ENCODE measurements at places on chromosomes 5 and 9.

DNA sequence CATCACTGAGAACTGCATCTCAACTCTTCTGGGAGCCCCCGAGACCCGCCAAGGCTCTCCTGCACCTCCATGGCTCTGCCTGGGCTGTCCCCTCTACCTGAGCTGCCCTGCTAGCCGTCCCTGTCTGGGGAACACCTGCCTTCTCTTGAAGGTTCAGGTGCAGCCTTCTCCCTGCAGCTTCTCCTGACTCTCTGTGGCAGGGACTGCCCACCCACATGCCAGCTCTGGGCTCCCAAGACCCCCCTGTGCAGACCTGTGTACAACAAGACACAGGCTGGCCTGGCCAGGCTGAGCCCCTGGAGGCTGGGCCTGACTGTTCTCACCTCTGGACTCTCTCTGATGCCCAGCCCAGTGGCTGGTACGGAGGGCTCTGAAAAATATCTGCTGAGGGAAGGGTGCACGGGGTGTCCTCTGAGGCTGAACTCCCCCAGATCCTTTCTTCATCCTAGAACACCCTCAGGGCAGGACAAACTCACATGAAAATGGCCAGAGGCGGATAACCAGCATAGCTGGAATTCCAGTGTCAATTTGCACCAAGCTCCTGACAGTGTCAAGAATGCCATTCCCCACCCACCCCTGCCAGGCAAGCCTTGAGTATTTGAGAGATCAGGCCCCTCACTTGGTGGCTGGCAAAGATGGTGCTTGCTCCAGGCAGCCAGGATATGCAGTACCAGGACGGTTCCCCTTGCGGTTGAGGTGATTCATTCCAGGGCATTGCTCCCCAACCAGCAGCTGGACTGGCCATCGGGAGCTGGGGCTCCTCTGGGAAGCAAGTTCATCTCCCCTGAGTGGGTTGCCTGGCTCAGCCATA, 40.9 kb upstream of the SLC25A51 start:
- no peak for DNase-seq

DNA sequence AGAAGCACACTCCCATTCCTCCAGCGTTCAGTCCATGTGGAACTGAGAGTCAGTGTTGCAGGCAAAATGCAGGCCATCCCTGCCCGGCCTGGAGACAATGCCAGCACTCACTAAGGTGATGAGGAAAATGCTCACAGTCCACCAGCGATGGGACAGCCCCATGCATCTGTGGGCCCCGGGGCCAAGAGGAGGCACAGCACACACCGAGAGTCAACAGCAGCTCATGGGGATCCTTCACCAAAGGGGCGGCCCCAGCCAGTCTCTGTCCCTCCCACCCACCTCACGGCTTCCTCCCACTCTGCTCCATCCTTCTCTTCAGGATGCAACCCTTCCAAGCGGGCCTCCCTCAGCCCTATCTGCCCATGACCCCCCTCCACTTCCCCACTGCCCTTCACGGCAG, 6.2 kb downstream of the SEMA4D start:
- no peak for DNase-seq

GRCh38 chr5:76445063-76445462, 42.0 kb downstream of the IQGAP2 start:
- DNase-seq, result no peak

- DNase-seq, result no peak
Observed at GRCh38 chr5:151598984-151599383, 7.9 kb upstream of the FAT2 start.

DNA sequence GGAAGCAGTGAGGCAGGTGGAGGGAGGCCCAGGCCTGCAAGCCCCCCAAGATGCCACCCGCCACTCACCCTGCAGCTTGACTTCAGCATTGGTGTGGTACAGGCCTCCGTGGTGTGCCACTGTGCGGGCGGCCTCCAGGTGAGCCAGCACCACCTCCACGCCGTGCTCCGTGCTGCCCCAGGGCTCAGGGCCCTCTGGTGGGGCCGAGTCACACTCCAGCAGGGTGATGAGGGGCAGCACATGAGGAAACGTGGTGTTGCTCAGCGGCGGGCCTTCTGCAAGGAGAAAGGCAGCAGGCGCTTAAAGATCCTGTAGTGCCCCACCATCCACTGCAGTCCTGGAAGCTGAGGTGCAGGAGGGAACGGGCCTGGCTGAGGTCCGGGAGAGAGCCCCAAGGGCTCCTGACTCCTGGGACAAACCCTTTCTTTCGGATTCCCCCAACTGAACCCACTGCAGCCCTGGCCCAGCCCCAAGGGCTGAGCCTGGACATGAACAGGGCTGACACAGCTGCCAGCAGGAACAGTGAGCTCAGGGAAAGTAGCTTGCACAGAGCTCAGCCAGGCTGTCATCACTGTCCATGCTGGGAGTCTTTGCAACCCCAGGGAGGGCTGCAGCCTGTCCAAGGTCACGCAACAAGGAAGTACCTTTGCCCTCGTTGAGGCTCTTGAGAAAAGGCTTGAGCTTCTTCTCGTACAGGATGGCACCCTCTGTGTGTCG, 4.7 kb upstream of the TOR2A start:
- no peak for DNase-seq

- no peak for DNase-seq
Observed at GRCh38 chr5:67773411-67774266, 441.9 kb upstream of the PIK3R1 start.

DNA sequence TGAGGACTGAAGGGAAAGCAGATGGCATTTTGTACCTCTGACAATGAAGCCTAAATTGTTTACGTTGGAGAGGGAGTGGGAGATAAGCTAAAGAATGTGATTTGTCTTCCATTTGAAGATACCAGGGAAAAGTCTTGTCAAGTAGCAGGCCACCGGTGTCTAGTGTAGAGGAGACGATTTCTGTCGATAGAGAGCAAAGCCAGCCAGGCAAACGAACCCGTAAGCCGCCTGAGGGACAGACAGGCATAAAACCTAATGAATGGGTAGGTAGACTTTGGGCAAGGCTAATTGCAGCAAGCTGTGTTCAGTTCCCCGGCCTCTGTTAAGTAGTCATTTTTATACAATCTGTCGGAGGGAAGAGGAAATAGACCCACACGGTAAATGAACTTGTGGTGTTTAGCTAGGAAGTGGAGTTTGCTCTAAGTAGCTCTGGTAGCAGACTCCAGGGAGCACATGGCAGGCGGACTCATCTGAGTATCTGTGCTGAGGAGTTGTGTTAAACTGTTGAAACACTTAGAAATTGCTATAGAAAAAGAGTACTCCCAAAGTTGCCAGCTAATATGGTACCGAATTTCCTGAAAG, 28.8 kb downstream of the SMARCA2 start:
- no peak for DNase-seq

DNA sequence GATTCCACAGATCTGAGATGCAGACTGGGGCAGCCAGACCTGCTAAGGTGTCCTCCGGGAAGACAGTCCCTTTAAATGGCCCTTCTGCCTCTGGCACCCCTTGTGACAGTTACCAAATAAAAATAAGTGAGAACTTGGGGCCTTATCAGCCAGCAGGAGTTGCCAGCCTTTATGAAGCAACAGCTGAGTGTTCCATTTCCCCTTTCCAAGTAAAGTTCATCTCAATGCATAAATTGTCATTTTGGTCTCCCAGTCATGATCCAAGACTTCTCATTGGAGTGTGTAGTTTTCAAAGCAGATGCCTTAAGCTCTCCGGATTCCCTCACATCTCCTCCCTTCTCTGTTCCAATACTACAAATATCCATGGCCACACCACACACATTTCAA, 4.1 kb downstream of the PTCH1 start:
- no peak for DNase-seq

- no peak for DNase-seq
Observed at GRCh38 chr5:179895861-179896260, 11.8 kb downstream of the TBC1D9B start.

DNA sequence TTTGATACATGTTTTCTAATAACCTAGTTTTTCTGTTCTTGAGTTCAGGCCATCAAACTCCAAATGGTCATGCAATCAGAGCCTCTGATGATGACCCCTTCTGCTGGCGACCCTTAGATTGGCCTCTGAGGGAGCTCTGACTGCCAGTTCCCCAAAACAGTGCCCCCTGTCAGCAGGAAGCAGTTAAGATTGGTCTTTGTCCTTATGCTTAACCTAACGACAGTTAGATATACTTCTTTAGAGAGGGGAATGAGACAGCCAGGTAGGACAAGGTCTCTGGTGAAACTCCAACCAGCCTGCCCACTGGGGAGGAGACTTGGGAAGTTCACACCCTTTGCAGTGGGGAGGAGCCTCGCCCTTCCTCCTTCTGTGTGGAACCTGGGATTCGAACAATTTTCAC, 390.4 kb upstream of the KIF2A start:
- no peak for DNase-seq

- no peak for DNase-seq
Observed at GRCh38 chr9:115386963-115387770, 269.2 kb upstream of the TNC start.

DNA sequence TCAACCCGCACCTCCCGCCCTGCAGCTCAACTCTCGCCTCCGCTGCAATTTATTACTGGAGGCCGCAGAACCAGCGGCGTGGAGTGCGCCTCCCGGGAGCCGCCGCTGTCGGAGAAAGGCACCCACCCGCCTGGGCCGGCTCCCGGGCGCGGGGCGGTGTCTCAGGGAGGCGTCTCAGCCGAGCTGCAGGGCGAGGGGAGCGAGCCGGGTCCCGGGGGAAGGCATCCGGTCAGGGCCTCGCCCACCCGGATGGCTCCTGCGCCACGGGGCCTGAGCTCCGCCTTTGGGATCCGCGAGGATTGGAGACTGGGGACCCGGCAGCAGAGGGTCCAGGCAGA, 32.9 kb downstream of the TSPAN17 start:
- no peak for DNase-seq

DNA sequence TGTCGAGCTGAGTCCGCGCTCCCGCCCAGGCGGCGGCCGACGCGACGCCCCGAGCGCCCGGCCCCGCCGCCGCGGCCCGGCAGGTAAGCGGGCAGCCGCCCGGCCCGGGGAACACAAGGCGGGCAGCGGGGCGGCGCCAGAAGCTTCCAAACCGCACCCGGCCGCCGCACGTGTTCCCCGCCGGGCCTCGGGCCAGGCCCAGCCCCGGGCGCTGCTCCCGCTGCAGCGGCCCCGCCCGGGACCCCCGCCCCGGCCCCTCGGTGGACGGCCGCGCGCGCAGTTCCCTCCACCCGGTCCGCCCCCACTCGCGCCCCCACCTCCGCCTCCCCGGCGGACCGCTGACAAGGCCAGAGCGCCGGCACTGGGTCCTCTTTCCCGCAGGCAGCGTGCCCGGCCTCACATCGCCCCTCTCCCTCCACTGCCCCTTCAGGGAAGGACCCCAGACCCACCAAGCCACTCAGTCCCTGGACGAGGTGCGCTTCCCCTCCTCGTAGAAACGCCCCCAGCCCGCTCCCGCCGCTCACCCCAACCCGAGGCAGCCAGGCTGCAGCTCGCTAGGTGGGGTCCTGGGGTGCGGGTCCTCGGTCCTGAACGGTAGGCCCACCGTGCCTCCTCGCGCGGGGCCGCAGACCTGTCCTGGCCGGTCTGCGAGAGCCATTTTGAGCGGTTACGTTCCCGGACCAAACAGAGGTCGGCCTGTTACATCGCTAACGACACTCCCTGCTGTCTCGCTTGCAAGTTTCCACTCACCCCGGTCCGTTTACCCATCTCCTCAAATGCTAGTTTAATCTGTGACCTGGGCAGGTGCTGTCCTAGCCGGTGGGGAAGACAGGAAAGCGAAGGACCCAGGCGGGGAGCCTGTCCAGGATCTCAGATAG, 475 bp downstream of the WDR5 start:
- DNase-seq, result no peak

DNA sequence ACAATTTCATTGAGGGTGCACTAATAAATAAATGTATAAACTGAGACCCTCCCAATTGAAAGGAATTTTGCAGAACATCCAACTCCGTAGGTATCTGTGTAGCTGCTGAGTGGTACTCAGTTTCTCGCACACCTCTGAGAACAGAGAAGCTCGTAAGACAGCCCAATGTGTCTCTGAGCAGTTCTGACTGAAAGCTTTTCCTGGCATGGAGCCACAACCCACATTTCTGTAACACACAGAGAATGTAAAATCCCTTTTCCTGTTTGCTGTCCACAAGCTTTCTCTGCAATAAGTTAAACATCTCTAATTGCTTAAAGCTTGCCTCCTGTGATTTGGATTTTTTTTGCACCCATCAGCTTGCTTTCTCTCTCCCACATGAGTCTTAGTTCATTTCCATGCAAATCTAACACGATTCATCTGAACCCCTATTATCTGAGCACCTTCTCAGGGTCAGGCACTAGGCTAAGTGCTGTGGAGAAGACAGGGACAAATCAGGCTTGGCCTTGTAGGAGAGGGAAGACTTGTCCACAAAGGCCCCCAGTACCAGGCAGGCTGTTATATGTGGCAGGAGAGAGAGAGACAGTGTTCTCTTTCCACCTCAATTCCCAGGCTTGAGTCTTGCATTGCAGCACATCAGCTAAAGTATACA, 44.2 kb upstream of the COL15A1 start:
- DNase-seq, result no peak

GRCh38 chr9:133914442-133915342, 77.4 kb downstream of the VAV2 start:
- DNase-seq, result no peak

- DNase-seq, result no peak
Observed at GRCh38 chr5:153676406-153676805, 185.9 kb downstream of the GRIA1 start.

GRCh38 chr5:175305251-175305650, 138.7 kb downstream of the DRD1 start:
- DNase-seq, result no peak

DNA sequence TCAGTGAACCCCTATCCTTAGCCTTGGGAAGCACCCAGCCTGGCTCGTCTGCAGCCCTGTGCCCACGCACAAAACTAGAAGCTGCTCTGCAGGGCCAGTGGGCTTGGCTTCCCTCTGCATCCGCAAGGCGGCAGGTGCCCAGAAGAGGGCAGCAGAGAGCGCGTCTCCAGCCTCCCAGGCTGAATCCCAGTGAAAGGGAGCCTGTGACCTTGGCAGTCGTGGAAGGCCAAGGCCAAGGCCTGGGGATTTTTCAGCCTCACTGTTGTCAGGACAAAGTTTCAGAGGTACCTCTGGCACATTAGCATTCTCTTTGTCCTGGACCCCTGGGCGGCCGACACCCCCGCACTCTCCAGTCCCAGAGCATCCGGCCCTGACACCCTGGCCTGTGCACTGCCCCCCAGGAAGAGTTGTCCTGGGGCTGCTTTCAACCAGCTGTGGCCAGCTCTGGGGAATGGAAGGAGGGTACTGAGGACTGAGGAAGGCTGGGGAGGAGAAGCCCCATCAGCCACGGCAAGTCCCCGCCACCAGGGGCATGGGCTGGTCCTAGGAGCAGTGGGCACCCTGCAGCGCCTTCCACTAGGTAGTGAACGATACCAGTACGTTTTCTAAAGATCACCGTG, 63.6 kb upstream of the IL17B start:
- peak; percentile 60 for DNase-seq
